ENCODE measurements at places on chromosomes 3 and 15.

- no peak for DNase-seq
These were observed 18.2 kb upstream of the SHC4 start for GRCh38 chr15:48981941-48982340.

DNA sequence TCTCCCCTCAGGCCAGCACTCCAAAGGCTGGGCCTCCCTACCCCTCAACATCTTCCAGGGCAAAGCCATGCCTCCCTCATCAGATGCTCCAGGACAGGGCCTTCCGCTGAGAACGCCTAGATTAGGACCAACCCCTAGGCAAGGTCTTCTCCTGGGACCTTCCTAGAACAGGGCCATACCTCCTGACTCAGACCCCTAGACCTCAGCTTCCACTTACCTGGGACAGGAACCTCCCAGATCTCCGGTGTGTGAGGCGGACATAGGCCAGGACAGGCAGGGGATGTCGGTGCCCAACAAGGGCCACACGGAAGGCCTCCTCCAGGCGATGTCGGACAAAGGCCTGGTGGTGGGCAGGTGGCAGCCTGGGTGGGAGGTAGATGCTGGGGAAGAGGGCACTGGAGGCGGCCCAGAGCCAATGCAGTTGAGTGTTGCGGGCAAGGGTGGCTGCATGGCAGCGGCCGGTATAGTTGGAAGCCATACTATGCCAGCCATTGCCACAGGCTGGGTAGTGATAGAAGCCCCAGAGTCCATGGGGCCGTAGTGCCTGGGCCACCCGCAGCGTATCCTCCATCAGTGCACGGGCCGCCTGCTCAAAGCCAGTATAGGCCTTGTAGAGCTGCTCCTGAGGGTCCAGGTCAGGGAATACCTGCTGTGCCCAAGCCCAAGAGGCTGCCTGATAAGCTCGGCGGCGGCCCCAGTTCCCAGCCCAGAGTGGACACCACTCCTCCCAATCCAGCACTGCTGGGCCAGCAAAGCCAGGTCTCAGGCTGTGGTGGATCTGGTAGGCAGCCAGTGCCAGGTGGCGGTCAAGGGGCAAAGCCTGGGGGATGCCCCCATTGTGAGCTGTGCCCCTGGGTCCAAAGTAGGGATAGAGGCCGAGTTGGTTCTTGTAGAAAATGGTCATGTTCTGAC lies 2.5 kb upstream of the IFRD2 start:
- DNase-seq = no peak

DNA sequence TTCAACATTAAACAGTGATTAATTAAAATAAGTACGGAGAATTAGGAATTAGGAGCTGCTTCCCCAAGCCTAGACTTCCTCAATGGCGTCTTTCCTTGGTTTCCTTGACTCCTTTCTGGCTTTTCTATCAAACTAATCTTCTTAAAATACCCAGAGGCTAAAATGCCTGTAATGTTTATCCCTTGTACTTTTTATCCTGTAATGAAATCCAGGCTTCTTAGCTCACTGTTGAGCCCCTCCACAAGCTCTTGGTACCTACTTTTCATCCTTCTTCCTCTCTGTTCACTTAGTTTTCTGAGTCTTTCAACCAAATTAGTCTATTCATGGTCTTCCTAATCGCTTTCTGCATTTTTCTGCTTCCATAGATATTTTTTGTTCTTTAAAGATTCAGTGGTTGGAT lies 6.9 kb upstream of the UBE2E1 start:
- no peak for DNase-seq

DNA sequence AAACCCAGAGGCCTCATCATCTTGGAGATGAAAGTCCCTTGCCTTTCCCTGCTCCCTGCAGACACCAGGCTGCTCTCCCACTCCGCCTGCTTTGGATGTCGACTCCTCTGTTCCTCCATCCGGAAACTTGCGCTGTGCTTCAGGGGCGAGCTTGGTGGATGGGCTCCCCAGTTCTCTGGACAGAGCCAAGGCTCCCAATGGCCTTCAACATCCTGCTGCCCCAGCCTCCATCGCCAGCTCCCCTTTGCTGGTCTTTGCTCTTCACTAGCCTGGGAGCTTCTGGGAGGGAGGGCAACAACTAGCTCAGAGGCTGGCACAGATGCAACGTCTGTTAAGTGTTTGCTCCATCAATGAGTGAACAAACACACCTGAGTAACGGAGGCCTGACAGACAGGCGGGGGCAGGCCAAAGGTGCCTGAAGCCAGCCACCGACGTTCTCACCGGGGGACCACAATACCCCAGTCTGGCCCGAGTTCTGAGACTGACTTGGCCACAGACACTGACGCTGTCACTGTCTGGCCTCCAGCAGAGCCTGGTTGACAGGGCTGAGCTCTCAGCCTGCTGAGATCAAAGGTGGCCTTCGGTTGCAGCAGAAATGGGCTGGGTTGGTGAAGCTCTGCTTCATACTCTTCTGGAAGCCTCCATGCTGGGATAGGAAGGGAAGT lies 39.0 kb downstream of the RGMA start:
- DNase-seq = no peak

- no peak for DNase-seq
These were observed 61.5 kb downstream of the SEMA3G start for GRCh38 chr3:52383446-52383845.

All from effector CD4-positive, alpha-beta T cell (primary cell).